ENCODE measurements at places on chromosomes 3 and 15. TPM values are rescaled to one million over a fixed set of nuclear protein-coding genes. Genes with fewer than 3 reads are reported as not detected.

Gene ZDHHC19
- total RNA-seq, result 5.2 TPM

Gene TUSC7
- total RNA-seq, result not detected

Gene TMEM207
- total RNA-seq, result not detected

Gene MED12L
- 22.3 TPM for total RNA-seq

DNA sequence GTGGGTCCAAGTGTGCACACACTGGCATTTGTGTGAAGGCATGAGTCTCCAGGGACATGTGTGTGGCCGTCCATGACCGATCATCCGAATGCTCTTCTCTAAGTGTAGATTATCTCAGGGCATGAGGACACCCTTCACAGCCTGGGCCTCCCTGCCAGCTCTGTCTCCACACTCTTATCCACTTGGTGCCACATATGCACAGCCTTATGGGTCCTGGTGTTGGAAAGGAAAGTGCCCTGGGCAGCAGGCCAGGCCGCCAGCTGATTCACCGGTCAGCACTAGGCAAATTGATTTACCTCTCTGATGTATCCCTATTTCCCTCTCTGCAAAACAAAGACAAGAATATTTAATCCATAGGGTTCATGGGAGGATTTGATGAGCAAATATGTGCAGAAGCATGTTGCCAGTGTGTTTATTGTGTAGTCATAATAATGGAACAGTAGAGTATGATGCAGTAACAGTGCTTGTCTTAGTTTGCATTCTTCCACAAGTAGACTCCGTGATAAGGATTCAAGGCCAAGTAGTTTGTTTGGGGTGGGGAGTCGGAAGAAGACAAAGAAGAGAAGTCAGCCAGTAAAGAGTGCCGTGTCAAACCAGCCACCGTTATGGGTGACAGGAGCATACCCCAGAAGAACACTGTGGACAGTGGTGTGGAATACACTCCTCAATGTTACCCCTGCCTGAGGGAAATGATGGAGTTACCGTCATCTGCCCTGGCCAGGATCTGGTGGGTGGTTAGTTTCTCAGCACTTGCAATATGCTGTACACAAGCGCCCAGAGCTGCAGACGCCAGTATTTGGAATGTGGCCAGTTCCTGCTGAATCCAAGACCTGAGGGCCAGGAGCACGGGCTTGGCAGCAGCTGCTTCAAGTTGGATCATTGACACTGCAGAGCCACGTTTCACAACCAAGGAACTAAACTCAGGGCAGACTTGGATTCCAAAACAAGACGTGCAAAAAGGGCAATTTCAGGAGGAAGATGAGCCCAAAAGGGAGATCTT lies 85.1 kb downstream of the MTHFS start:
- no peak for DNase-seq

- DNase-seq, result no peak
Measured at GRCh38 chr3:60101621-60102020, 1051.8 kb upstream of the CFAP20DC start.

GRCh38 chr3:141371882-141372281 lies 3.6 kb downstream of the ZBTB38 start:
- DNase-seq, result no peak

- DNase-seq, result no peak
Measured at GRCh38 chr3:187072102-187072501, 67.2 kb downstream of the RPL39L start.

DNA sequence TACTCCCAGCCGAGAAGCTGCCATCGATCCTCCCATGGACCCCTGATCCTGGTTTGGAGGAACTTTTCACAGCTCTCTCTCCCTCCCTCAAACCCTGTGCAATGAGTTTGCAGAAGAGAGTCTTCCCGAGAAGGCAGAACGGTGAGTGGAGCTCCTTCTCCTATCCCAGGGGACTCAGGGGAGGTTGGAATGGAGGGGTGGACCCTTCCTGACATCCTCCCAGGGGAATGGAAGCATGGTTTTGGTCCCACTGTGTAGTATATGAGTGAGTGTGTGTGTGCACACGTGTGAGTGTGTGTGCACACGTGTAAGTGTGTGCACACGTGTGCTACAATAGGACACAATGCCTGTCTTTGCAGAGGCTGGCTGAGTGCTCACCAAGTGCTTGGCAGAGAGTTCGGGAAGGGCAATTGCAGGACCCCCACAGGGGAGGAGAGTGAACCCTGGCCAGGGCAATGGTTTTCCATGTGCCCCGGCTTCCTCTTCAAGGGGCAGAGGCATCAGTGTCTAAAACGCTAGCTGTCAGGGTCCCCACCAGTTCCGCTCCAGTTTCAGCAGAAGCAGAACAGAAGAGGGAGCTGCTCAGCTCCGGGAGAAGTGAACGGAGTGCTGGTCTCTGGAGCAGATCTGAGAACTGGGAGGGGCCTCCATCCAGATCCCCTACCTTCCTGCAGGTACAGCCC lies 13.8 kb upstream of the IL16 start:
- DNase-seq, result peak; percentile 40

DNA sequence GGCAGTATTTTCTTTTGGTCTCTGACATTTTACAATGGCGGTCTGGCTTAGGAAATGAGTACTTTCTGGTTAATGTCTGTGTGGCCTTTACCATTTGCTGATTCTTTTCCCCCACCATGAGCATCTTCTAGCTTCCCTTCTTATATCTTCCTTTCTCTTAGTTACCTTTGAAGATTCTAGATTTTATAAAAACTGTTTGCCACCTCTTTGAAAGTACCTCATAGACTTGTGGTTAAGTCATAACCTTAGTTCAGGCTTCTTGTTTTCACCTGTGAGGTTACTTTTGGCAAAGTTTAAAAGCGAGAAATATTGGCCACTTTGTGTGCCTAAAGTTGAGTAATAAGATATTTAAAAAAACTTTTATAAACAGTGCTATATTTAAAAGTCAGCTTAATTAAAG lies 147.4 kb downstream of the FMN1 start:
- DNase-seq, result no peak
